ENCODE measurements at places on chromosomes 12 and 14. TPM values are rescaled to one million over a fixed set of nuclear protein-coding genes. Genes with fewer than 3 reads are reported as not detected.

The PROX2 gene
- not detected for total RNA-seq

The PLXNC1 gene
- total RNA-seq: 14.2 TPM

The CLEC4D gene
- not detected for total RNA-seq

The TAMALIN gene
- 47.1 TPM for total RNA-seq

The CLEC4A gene
- 2.2 TPM for total RNA-seq
